ENCODE measurements at places on chromosomes 5 and 9.

- no peak for DNase-seq
Measured at GRCh38 chr9:106467113-106467864, 395.7 kb upstream of the ZNF462 start.

DNA sequence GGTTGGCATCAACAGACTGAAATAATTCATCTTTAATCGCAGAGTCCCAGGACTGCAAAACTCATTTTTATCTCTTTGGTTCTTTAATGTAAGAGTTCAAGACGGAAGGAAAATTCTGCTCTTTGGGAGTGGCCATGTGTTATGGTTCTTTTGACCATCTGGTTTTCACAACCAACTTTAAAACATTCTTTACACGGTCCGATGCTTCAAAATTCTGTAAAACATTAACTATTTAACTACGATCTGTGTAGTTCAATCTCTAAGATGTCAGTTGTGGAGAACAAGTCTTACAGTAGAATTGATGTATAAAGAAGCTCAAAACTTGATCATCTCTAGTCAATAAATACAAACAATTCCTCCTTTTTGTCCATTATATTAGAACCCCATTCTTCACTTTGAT lies 83.0 kb downstream of the CMYA5 start:
- no peak for DNase-seq

DNA sequence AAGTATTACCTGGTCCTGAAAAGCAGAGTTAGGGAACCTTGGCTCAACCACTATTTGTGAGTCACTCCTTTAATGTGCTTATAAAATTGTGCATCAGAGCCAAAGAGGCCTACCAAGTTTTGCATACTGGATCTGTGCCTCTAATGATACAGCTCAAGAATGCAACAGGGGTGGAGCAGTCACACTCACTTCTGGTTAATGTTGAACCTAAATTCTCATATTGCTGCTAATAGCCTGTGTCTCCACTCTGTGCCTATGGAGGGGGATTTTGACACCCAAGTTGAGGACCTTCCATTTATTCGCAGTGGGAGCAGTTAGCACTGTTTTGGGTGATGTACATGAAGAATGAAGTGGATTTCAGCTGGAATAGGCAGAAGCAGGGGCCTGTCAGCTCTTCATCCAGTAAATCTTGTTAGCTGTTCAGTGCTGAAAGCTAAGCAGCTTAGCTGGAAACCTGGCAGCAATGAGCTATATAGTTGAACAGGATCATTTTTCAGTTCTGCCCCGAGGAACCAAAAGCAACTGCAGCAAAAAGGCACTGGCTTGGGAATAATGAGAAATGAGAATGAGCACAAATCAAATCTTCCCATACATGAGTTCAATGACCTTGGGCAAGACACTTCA lies 9.7 kb downstream of the SH3TC2 start:
- DNase-seq: no peak

DNA sequence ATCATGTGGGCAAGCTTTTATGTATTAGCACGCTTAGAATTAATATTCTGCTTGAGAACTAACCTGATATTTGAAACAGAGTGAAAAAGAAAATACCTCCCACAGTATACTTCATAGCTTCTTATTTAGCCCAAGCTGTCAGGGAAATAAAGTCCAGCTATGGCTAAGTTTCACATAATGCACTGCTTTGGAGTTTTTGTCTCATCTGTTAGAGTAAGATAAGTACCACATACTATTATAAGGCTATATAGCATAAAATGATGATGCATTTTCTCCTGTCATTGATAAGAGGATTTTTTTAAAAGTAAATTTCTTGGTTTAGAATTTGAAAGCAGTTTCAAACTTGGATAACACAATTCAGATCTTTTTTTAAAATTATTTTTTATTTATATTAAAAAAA lies 2.4 kb upstream of the ANKDD1B start:
- no peak for DNase-seq

All from smooth muscle cell of the brain vasculature (primary cell).